NCI-H187 (cell line): ENCODE measurements at places on chromosomes 7 and 10.

DNA sequence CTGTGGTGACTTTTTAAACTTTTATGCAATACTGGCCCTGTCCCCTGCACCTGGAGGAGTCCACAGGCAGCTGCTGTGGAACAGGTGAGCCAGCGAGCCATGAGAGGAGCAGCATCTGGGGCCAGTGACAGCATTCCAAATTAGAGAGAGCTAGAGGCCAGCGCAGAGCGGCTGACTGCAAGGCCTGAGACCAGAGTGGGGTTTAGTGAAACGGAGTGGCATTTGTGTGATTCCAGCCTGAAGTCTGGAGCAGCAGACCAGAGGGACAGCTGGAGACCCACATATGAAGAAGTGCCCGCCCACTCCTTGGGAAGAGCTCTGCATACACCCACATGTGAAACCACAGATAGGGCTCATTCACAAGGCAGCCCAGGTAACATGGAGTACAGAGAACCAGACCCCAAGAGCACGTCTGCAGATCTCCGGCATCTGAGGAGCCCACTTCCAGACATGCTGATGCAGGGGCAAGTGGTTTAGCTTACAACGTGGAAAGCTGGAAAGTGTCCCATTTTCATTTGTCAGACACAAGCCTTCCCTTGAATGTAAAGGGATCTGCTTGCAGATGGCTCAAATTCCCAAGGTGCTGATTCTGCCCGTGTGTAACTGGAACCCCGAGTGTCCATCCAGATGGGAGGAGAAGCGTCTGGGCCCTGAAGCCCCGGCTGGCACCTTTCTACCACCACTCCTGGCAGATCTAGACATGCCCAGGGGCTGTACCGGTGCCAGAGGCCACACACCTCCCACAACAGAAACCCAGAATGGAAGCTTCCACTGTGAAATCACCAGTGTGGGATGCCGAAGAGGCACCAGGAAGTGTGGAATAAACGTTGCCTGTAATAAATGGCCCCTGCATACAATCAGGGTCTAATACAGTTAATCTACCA is 256.0 kb upstream of the TCERG1L start:
- DNase-seq, result no peak

DNA sequence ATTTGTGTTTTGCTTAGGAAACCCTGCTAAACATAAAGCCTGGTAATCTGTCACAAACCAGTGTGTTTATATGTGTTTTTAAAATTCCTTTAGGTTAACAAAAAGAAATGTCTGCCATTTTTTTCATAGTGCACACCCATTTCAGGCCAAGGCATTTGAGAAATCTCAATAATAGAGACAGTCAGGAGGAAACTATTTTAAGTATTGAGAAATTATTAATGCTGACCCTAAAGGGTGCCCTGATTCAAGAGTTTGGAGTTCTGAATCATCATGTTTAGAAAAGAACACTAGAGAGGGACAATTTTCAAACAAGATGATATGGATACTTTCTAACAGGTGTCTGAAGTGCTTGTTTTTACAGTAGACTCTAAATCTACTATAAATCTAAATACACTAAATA is 28.7 kb downstream of the MALRD1 start:
- no peak for DNase-seq

- DNase-seq, result no peak
Measured at GRCh38 chr10:119489991-119490326, 52.6 kb downstream of the RGS10 start.

DNA sequence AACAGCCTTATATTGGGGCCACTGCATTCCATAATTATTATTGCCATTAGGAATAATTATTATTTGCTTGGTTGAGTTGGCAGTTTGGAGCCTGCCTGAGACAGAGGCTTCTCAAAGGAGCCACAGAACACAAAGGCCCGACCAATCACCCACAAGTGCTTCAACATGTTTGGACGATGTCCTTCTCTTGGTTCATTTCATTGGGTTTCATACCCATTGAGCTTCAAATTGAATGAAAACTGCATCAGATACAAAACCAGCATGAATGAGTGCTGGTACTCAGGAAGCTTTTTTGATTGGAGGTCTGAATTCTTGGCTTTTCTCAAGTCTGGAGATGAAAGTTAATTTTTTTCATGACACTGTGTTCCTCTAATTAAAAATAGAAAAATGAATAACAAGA is 168.3 kb downstream of the CREB5 start:
- DNase-seq, result no peak

GRCh38 chr10:28179006-28179742 is 123.7 kb downstream of the MPP7 start:
- peak; percentile 1 for DNase-seq

DNA sequence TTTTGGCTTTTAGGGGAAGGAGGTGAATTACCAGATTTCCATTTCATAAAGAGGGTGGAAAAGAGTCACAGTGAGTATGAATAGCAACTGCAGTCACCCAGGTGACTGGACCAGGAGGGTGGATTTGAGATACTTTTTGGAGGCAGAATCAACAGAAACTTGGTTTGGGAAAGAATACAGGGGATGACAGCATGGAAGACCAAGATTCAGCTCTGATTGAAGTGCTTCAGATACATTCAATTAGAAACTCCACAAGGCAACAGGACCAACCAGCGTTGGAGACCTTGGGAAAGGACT is 83.0 kb downstream of the SGMS1 start:
- DNase-seq, result no peak

DNA sequence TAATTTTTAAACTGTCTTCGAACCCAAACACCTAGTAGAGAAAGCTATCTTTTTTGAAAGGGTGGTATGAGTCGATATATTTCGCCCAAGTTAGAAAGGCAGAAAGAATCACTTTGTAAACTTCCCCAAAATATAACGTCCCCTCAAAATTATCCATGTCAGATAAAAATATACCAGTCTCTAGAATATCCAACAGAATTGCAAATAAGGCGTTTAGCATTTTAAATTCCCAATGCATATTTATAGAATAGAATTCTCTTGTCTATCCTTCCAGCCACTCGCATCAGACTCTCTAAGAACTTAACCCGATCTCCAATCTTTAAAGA is 2.1 kb downstream of the CTBP2 start:
- DNase-seq, result no peak

DNA sequence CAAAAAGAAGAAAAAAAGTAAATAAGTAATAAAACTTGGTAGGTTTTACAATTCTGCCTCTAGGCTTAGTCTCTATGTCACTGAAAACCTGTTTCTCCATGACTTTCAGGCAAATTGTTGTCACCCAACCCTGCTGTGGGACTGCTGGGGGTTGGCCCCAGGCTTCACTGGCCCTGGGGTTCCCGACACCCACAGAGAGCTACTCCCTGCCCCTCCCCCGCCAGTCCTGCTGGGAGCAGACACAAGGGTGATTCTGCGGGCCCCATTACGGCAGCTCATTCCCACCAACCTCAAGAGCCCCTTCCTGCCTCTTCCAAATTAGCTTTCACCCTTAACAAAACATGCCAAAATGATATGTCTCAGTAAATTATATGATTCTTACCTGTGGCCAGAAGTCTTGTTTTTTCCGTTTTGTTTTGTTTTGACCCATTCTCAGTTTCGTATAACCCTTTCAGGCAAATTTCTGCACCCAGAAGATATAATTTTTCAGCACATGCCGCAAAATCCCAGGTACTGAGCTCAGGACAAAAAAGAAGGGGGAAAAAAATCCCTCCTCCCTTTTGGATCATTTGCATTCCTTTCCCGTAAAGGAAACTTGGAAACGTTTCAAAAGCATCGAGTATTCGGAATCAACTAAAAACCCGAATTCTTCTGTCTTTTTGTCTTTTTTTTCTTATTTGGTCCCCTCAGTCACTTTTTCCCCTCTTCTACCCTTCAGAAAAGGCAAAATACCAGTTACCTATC is 27.8 kb downstream of the CHST15 start:
- no peak for DNase-seq

DNA sequence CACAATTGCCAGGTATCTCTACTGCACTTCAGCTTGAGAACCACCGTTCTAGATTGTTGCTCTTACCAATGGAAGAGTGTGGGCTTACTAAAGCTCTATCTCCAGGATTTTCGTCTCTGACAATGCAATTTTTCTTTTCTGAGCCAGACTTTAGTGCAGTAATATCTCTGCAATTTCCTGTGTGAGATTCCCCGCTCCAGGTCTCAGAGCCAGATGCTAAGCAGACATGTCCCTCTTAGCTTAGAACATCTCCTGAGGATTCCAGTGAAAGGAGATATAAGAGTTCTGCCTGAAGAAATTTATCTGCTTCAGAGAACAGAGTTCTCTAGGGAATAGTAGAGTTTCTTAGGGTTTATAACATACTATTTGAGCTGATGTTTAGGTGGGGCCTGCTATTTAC is 82.0 kb downstream of the SND1 start:
- no peak for DNase-seq

- DNase-seq, result peak; percentile 30
Measured at GRCh38 chr7:26860361-26860760, 4.0 kb downstream of the SKAP2 start.

- DNase-seq, result no peak
Measured at GRCh38 chr7:71243736-71244410, 111.9 kb downstream of the GALNT17 start.

- no peak for DNase-seq
Measured at GRCh38 chr10:29377333-29377961, 88.6 kb downstream of the LYZL1 start.

GRCh38 chr10:101322266-101323108 is 31.5 kb upstream of the BTRC start:
- no peak for DNase-seq

DNA sequence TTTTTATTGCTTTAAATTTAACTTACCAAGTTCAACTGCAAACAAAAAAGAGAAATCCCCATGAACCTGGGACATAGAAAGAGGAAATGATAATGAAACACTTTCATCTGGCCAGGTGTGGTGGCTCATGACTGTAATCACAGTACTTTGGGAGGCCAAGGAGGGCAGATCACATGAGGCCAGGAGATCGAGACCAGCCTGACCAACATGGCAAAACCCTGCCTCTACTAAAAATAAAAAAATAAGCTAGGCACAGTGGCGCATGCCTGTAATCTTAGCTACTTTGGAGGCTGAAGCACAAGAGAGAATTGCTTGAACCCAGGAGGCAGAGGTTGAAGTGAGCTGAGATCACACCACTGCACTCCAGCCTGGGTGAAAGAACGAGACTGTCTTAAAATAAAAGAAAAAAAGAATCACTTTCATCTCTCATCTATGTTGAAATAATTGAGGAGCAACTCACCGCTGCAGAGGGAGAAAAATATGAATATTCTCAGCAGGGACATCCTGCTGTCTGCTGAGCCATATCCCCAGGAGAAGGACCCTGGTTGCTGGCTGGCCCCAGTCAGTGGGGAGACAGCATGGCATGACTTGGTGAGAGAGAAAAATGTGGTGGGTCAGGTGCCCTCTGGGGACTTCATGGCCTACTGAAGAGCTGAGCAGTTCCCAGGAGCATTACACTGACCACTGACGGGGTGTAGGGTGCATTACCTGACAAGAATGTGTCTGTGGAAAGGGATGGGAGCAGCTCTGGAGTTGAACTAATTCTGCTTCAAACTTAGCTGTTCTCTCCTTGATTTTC is 22.8 kb upstream of the TARP start:
- DNase-seq, result no peak

- DNase-seq, result no peak
Measured at GRCh38 chr7:70479153-70480021, 652.6 kb upstream of the GALNT17 start.

DNA sequence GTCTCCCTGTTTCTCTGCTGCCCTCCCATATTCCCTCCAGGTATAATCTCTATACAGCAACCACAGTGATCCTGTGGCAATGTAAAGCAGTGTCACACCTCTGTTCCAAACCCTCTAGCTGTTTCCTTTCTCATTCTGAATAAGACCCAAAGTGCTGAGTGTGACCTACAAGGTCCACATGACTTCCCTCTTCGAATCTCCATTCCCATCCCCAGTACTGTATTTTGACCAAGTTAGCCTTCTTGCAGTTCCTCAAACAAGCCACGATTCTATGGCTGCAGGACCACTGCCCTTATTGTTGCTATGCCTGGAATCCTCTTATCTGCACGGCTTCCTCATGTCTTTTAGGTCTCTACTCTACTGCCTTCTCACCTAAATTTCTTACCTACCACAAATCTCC is 291.9 kb downstream of the DOCK4 start:
- no peak for DNase-seq

DNA sequence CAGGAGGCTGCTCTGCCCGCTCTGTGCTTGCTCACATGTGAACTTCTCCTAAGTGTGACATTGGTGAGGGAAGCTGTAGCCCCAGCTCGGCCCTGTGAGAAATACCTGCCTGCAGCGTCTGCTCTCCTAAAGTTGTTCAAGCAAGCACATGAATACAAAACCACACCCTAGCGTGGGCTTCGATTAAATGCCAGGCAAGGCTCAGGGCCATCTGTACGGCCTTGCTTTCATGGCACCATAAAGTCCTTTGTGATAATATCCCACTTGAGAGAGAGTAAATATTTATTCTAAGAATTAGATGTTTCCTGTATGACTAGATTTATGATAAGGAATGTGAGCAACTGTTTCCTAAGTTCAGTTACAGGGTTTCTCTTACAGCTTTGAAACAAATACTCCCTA is 262.8 kb upstream of the KLF14 start:
- no peak for DNase-seq

GRCh38 chr7:112603673-112604072 is 122.9 kb downstream of the LSMEM1 start:
- DNase-seq, result no peak

- no peak for DNase-seq
Measured at GRCh38 chr7:28646376-28647075, 234.2 kb downstream of the CREB5 start.

- DNase-seq, result no peak
Measured at GRCh38 chr10:12814166-12814565, 187.3 kb downstream of the CCDC3 start.

DNA sequence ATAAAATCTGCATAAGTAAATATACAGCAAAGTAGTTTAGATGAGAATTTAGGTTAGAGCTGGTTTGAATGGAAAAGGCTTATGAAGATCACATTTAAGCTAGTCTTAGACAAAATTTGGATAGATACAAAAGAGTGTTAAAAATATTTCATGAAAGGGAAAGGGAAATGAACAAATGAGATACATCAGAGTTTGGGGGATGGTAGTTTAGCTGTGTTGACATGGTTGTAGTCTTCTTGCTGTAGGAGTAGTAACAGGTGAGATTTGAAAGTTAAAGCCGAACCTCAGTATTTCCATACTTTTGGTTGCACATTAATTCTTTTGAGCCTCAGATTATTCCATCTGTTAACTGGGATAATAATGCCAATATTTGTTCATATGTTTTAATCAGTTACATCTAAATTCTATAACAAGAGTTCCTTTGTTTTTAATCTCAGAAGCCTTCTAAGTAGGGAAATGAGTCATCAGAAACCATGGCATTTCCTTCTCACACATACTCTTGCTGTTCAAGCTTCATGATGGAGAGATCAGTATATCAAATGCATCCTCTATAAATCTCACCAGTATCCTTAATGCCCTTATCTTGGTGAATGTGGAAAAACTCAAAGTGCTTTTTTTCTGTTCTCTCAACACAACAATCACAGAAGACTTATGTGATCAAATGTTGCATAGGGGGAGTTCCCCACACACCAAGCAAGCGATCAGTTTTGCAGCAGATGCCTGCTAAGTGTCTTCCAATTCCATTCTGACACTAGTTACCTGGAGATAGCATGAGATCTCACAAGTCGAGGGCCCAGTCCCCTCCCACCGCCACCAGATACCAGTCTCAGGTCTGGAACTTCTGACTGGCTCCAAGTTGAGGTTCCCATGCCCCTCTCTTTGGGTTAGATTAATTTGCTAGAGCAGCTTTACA is 84.7 kb downstream of the MAPK8 start:
- DNase-seq, result no peak
